ENCODE measurements at places on chromosomes 6 and 20.

GRCh38 chr20:60579941-60580515 lies 621.8 kb downstream of the CDH26 start:
- DNase-seq, result no peak

GRCh38 chr6:52362443-52363227 lies 684 bp downstream of the PAQR8 start:
- DNase-seq, result peak; percentile 80

DNA sequence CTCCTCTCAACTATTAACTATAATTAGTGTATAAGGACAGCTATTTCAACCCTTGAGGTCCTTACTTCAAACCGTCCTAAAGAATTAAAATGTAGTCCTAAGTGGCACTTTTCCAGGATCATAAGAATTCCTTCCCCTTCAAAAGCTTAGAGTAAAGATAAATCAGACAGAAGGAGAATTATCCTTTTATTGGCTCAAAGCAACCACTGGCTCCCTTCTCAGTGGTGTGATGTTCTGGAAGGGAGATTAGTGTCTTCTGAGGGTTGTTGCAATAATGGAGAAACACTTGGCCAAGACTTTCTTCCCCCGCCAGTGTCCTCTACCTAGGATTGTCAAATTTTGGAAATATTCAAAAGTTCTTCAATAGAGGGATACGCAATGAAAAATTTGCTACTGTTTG lies 89.1 kb upstream of the PLEKHG1 start:
- no peak for DNase-seq

DNA sequence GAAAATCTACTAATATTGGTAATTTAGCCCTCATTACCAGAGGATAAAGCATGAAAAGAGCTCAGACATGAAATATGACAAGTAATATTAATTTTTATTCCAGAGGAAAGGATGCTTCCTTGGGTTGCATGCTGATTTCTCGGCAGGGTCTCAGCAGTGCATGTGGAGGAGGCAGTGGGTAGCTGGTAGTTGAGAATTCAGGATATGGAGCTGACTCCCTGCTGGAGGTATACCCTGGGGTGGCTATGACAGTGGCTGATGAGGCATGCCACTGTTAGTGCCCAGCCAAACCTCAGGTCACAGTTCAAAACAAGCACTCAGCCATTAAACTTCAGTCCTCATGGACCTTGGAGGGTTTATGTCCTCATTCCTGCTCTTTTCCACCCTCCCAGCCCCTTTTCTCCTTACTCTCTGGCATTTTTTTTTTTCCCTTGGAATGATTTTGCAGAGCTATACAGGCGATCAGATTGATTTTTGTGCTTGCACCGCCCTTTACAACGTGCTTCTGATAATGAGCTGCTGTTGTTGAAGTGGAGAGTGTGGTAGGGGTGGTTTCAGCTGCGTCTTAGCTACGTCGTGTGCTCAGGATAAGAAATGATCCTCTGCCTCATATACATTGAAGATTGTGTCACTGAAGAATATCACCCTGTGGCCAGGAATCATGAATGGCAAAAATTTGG lies 761.9 kb upstream of the MMS22L start:
- no peak for DNase-seq

- no peak for DNase-seq
Observed at GRCh38 chr6:169620171-169621130, 81.4 kb downstream of the WDR27 start.

DNA sequence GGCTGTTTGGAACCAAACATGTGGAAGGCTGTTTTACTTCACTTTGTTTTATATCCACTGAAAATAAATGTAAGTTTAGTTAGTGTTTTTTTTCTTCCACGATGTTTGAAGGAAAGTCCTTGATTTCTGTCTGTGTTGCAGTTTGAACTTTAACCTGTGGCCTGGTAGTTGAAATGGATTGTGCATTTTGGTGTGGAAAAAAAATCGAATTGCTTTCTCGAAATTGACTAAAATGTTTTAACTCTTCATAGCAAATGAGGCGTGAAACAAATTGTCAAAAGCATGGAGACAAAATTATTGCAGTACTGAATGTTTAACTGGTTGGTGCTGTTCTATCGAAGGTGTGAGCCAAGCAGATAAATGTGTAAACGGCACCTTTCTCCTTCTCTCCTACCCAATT lies 24.5 kb downstream of the ARID1B start:
- DNase-seq, result no peak

DNA sequence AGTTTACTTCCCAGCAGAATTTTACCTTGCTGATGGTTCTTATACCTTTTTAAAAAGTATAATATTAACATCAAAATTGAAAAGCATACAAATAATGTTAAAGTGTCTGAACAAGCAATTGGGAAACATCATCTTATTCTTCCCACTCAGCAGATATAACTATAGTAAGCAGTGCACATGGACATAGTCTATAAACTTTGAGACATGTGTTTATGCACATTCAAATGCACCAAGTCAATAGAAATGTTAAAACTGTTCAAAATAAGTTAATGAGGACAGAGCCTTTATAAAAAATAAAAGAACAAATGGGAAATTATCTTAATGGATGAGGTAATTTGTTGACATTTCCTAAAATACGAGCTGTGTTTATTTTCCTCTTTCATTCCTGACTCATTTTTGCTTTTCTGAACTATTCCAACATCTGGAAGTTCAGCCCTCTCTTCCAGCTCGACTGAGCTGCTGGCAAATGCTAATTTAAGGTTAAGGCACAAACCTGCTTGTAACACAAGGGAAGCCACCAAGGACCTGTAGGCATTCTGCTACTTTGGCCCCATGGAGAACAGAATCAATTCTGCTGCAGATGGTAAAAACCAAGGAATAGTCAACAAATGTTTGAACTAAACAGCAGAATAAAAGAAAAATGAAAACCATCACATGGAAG lies 110.3 kb upstream of the MAP3K4 start:
- DNase-seq, result no peak

GRCh38 chr6:83883240-83883639 lies 23.8 kb downstream of the CYB5R4 start:
- DNase-seq, result no peak

GRCh38 chr20:43537921-43538877 lies 20.6 kb upstream of the SGK2 start:
- DNase-seq, result peak; percentile 61
